Gastroesophageal sphincter (tissue), 4 donors: ENCODE measurements at places on chromosomes 7 and 10. TPM values are rescaled to one million over a fixed set of nuclear protein-coding genes. Genes with fewer than 3 reads are reported as not detected.

Gene DDX50
- 43.5 TPM for total RNA-seq

Gene STEAP1B
- not detected for total RNA-seq

Gene PARG
- 24.7 TPM for total RNA-seq

Gene MMRN2
- total RNA-seq, result 35.8 TPM

Gene TMEM229A
- total RNA-seq, result 0.23 TPM

Gene HOXA1
- not detected for total RNA-seq

Gene AGAP4
- total RNA-seq, result 11.4 TPM

Gene TBRG4
- 61.8 TPM for total RNA-seq

Gene RBM48
- 9.5 TPM for total RNA-seq

Gene CLDN4
- total RNA-seq, result 0.93 TPM

Gene TPK1
- 6.8 TPM for total RNA-seq

Gene KDM7A
- total RNA-seq, result 22.2 TPM

Gene MRLN
- total RNA-seq, result not detected

Gene FEZF1
- not detected for total RNA-seq

Gene TNPO3
- total RNA-seq, result 48.5 TPM

Gene FAM237B
- total RNA-seq, result not detected

Gene TFPI2
- total RNA-seq, result 40.1 TPM

Gene OPN1SW
- not detected for total RNA-seq

Gene MACC1
- under 0.01 TPM for total RNA-seq

Gene CCDC146
- total RNA-seq, result 8.7 TPM

Gene CRYGN
- total RNA-seq, result 4.4 TPM

Gene SKIDA1
- 3.4 TPM for total RNA-seq

Gene CH25H
- total RNA-seq, result 0.93 TPM

Gene METTL27
- total RNA-seq, result 2.5 TPM

Gene CPA2
- total RNA-seq, result not detected

Gene DIP2C
- total RNA-seq, result 43.6 TPM

Gene CFAP43
- total RNA-seq, result 0.40 TPM

Gene SPDYE11
- total RNA-seq, result not detected
